Hematopoietic multipotent progenitor cell treated with erythropoietin and hydrocortisone succinate and interleukin-3 and kit ligand, for 17 days (in vitro differentiated cells): ENCODE measurements at places on chromosomes 3 and 15.

DNA sequence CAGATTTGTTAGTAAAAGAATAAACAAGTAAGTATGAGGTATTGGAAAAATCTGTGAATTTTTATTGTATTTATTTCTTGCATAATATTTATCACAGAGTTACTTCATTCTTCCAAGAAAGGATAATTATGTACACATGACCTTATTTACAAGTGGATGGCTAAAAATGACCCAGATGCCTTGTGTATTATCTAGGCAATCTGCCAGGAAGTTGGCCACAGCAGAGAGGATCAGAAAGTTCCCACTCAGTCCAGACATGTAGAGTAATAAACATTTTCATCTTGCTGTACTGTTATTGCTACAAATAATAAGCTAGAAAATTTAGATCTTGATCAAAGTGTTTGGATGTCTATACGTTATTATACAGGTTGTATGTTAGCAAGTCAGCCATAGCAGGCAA lies 317.1 kb downstream of the EPHA6 start:
- no peak for DNase-seq

DNA sequence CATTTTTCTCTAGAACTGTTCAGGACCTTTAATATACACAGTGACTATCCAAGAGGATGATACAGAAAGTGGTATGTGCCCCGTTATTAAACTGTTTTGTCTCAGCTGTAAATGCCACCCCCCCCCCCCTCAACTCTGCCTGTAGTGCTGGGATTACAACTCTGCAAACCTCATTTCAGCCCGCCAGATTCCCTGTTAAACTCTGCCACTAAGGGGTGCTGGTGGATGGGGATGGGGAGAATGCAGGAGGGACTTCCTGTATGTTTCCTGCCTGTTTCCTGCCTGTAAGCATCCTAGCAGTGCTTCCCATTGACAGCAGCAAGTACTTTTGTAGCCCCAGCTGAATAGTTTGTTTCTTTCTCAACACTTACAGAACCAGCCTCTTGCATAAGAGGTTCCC lies 301.7 kb upstream of the RORA start:
- DNase-seq, result no peak

- no peak for DNase-seq
Observed at GRCh38 chr15:86588413-86588812, 508.7 kb downstream of the AGBL1 start.

DNA sequence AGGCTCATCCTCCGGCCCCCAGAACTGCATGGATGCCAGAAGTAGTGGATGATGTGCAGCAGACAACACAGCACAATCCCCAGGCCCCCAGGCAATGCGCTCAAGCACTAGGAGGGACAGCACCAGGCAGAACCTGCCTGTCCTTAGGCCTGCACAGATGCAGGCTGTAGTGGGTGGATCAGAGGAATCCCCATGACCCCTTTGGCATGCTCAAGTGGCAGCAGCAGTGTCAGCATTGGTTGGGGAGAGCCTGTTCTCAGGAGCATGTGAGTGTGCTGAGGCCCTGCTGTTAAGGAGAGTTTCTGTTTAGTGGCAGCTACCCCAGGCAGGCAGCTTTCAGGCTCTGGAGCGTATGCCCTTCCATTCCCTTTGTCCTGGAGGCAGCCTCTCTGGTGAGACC lies 25.1 kb upstream of the CD200R1L start:
- no peak for DNase-seq

GRCh38 chr3:25633919-25634318 lies 30.8 kb downstream of the TOP2B start:
- DNase-seq, result no peak

DNA sequence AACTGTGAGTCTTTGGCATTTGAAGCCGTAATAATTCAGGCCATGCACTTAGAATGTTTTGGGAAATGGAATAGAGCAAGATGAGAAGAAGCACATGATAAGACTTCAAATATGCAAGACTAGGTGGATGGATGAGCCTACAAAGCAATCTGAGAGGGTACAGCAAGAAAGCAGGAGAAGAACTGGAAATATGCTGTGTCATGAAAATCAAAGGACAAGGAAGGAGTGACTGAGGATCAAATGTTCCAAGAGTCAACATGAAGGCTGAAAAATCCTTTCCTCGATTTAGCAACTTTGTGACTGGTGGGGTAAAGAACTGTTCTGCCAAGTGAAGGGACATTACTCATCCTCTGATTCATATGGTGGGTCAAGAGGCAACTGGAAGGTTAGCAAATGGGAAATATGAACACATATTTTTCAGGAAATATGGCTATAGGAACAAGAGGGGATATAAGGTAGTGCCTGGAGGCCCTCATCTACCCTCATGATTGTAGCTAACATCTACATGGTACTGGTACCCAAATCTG lies 803.7 kb upstream of the ARRDC4 start:
- DNase-seq, result no peak

DNA sequence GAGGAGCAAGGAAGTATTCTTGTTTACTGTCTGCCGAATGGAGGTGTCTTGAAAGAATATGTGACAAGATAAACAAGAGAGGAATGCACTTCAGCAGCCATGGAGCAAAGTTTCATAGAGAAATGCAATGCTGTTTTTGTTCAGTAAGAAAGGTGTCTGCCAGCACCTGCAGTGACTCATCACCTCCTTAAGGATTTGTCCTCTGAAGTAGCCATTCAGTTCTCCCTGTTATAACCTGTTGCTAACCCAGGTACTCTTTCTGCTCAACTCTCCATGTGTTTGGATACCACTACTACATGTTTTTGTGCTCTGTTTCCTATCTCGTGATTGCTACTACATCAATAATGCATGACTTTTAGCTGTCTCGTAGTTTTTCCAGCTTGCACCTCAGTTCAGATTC lies 328.9 kb downstream of the CHL1 start:
- no peak for DNase-seq

DNA sequence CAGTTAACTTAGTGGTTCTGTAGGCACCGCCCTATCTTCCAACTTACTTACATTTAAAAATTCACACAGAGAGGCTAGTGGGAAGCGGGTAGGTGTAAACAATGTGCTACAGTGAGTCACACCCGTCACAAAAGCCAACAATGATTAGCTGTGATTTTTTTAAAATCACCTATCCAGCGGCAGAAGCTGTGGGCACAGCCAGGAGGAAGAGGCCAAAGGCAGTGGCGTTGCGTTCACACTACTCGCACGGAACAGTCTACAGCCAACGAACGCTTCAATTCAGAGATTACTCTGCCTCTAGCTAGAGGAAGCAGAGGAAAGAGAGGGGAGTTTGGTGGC lies 2.5 kb upstream of the NLGN1 start:
- no peak for DNase-seq

GRCh38 chr15:56586206-56586605 lies 121.3 kb upstream of the MNS1 start:
- DNase-seq, result no peak

DNA sequence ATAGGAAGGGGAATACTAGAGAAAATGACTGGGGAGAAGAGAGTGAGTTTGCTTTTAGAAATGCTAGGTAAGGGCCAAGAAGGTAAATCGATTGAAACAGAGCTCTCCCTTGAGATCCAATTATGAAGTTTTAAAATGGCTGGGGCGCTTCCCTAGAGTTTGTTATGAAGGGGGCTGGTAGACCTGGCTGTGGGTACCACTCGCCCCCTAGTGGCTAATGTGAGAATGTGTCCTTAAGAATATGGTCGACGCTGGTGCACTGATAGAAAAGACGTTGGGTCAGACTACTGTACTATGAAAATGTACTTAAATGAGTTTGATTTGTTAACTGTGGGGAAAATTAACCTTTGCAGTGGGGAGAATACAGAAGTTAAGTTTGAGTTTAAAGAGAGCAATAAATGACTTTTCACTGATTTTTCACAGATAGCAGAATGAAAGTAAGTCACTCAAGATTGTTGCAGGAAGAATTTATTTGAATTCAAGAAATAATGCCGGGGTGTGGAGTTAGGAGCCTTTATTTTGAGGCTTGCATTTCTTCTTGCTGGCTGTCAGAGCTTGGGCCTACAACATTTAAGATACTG lies 9.2 kb downstream of the TMPRSS7 start:
- DNase-seq, result peak; percentile 49

GRCh38 chr15:65068403-65068788 lies 605 bp upstream of the RASL12 start:
- no peak for DNase-seq
